ENCODE measurements at places on chromosomes 1 and 21. TPM values are rescaled to one million over a fixed set of nuclear protein-coding genes. Genes with fewer than 3 reads are reported as not detected.

Gene LCE6A
- not detected for total RNA-seq

Gene STYXL2
- 0.94 TPM for total RNA-seq

Gene OR6P1
- not detected for total RNA-seq

Gene CAPN8
- 0.17 TPM for total RNA-seq

Gene CYP4A11
- total RNA-seq: 0.69 TPM

Gene PLA2G2C
- total RNA-seq: not detected

Gene SIPA1L2
- 52.8 TPM for total RNA-seq

Gene SHISAL2A
- 1.1 TPM for total RNA-seq

Gene INTS3
- total RNA-seq: 40.5 TPM

Gene CNR2
- total RNA-seq: 0.06 TPM

Gene ZFYVE9
- total RNA-seq: 46.7 TPM
